Dorsolateral prefrontal cortex (tissue), 122 donors: ENCODE measurements at places on chromosomes 3 and 15. TPM values are rescaled to one million over a fixed set of nuclear protein-coding genes. Genes with fewer than 3 reads are reported as not detected.
A peak's percentile ranks its signal among the peaks of the same experiment; 100 is the strongest.

CGNL1 gene
- 20.8 TPM for total RNA-seq

TRMT10C gene
- total RNA-seq: 17.5 TPM

GNAI2 gene
- total RNA-seq: 147 TPM

WDR93 gene
- total RNA-seq: 0.53 TPM

RETNLB gene
- total RNA-seq: not detected

DLL4 gene
- 5.0 TPM for total RNA-seq

FBXW12 gene
- 1.9 TPM for total RNA-seq

DNA sequence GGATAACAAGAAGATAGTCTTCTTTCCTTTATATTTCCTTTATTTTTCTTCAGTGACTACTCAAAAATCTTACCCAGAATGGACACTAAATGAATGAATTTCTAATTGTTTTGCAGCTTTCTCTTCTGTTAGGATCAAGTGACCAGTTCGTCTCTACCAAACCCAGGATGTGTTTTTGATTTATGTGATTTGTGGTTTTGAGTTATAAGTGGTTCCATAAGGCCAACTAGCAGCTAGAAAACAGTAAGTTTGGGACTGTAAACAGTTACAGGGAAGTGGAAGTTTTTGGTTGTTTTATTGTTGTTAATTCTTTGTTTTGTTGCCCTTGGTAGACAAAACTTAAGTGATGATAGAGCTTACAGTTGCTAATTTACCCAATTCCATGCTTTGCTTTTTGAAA lies 456.5 kb downstream of the IL5RA start:
- DNase-seq: no peak

DNA sequence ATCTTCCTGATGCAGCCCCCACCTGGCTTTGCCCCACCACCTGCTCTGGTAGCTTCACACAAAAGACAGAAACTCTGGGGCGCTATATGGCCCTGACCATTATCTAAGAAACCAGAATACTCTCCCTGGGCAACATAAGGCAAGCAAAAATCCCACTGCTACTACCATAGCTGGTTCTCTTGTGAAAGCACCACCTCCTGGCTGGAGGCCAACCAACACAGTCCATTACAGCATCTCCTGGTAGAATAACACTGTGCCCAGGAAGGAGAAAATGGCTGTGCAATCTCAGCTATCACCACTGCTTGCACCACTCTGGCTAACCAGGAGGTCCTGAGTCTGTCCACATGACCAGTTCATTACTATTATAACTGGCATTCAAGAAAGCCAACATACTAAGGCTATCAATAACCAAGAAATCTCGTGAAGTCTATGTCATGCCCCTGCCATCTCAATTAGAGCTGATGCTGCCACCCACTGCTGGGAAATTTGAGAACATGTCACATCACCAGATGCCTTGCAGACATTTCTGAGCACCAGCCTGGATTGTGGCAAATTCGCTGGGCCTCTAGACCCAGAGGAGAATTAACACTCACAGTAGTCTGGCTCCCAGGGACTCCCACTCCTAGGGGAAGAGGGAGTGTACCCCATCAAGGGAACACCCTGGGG lies 1114.8 kb downstream of the ROBO2 start:
- DNase-seq: no peak

DNA sequence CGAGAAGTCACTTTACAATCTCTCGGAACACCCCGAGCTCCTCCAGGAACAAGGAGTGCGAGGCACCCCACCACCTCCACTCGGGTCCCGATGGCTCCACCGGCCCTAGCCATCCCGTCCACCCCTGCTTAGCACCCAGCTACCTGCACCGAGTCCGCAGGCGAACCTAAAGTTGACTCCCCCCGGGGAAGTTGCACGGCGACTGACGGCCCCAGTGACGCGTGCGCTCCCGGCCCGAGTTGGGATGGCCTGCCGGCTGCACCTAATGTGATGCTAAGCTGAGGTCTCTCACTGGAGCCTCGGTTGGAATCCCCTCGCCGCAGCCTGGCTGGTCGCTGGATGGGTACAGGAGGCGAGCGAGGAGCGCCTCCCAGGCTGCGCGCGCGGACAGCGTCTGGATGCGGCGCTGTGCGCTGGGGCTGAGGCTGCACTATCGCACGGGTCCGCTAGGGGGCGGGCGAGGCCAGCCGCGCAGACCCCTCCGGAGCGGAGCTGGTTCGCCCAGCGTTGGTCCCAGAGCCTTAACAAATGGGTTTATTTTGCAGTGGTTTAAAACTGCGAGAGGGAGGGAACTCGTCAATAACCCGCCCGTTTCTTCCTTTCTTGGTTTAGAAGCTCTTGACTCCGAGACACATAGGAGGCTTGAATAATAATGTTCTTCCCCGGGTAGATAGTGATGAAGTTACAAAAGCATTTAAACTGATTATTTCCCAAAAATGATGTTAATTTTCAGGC lies at the start of gene OXTR:
Gene OXTR (minus strand): TSS at position 526 of the 735 bp plus-strand sequence. CDS start 1,426 bp downstream, outside the sequence.
- DNase-seq: peak; percentile 86

- DNase-seq: no peak
Measured at GRCh38 chr3:56347219-56347871, 120.9 kb downstream of the ERC2 start.

- DNase-seq: no peak
Measured at GRCh38 chr3:165874663-165875489, 37.7 kb upstream of the BCHE start.

GRCh38 chr3:4906107-4906621 lies 73.1 kb upstream of the BHLHE40 start:
- no peak for DNase-seq

DNA sequence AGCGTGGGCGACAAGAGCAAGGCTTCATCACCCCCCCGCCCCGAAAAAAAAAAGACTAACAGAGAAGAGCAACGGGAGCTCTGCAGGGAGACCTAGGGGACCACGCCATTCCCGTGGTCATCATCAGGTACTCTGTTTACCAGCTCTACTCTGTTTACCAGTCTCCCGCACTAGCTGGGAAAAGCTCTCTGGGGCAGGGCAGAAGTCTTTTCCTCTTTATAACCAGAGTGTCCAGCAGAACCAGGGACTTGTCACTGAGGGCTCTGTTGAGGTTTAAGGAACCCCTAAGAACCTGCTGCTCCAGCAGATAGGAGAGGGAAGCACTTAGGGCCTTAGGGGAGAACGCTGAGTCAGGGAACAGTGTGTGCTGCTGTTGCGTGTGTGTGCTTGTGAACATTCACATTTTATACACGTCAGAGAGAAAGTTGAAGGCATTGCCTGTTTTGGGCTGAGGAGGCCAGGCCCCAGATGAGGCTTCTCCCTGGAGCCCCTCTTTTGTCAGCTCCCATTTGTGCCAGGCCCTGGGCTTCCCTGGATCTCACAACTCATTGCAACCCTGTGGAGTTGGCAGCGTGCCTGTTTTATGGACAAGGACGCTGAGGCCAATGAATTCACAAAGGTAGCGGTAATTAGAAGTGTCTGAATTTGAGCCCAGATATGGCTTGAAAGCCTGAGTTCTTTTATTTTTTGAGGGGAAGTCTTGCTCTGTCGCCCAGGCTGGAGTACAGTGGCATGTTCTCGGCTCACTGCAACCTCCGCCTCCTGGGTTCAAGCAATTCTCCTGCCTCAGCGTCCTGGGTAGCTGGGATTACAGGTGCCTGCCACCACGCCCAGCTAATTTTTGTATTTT lies 24.2 kb upstream of the ERICH6 start:
- DNase-seq: no peak

DNA sequence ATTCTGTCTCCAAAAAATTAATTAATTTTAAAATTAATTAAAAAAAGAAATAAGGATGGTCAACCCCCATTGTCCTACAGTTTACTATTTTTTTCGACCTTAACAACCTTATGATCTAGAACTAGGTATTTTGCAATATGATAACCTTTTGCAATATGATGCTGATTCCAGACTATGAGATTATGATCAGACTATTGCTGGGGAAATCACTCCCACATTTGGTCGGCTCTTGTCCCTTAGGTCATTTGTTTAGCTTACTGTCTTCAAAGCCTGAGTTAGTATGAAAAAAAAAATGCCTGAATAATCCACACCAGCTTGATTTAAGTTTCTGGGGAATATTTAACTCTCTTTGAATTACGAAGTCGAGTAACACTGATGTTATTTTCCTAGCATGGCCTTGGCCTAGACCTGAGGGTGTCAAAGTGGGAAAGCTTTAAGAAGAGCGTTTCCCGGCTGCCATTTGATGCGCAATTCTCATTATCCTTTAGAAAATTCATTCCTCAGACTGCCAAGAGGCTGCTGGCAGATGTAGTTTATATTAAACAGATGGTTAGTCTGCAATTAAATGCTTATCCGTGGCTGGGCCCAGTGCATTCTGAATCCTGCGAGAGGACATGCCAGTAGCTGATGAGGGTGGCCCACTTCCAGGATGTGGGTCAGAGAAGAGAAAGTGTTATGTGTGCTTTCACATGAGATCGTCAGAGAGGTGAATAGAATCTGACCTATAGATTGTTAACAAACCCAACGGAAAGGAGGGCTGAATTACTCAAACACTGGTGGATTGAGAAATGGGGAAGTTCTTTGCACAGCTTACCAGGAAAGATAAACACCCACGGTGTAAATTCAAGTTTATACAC lies 496.0 kb upstream of the THBS1 start:
- peak; percentile 33 for DNase-seq
